HuH-7 (cell line): ENCODE measurements at places on chromosomes 11 and 22.
A peak's percentile ranks its signal among the peaks of the same experiment; 100 is the strongest.

DNA sequence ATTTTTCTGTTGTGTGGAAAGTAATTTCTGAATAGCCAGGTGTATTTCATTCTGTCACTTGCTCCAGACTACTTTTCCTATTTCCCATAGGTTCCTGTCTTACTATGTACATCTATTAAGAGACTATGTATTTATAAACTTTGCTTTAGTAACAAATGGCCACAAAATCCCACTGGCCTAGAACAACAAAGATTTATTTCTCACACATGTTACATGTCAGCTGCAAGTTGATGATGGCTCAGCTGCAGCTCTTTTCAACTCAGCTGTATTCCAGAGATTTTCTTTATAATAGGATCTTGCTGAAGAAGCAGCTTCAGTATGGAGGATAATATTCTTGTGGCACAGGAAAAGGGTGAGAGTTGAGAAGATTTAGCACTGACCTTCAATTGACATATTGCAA is 539.6 kb upstream of the LRRC4C start:
- DNase-seq = no peak

DNA sequence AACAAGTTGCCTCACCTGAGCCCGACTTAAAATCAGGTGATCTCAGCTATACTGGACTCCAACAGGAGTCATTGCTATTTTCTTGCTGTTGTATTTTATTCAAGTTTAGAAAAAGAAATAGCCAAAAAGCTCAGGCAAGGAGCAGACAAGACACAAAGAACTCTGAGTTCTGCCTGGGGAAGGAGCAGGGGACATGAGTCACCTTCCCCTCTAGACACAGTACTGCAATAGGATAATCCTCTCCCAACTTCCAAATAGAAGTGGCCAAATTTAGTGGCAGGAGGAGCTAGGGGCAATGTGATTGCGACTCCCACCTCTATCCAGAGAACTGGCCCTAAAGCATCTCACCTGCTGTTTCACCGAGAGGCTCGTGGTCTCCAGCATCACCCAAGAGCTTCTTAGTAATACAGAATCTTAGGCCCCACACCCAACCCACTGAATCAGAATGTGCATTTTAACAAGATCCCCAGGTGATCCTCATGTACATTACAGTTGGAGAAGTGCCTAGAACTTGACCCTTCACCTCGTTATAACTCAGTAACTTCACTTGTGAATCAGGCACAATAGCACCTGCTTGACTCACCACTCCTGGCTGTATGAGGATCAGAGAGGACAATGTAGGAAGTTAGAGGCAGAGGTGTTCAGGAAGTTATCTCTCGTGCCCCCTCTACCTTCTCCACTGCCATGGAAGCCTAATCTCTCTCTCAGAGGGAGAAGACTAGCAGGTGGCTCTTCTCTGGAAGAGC is 56.8 kb upstream of the FBXO3 start:
- no peak for DNase-seq

DNA sequence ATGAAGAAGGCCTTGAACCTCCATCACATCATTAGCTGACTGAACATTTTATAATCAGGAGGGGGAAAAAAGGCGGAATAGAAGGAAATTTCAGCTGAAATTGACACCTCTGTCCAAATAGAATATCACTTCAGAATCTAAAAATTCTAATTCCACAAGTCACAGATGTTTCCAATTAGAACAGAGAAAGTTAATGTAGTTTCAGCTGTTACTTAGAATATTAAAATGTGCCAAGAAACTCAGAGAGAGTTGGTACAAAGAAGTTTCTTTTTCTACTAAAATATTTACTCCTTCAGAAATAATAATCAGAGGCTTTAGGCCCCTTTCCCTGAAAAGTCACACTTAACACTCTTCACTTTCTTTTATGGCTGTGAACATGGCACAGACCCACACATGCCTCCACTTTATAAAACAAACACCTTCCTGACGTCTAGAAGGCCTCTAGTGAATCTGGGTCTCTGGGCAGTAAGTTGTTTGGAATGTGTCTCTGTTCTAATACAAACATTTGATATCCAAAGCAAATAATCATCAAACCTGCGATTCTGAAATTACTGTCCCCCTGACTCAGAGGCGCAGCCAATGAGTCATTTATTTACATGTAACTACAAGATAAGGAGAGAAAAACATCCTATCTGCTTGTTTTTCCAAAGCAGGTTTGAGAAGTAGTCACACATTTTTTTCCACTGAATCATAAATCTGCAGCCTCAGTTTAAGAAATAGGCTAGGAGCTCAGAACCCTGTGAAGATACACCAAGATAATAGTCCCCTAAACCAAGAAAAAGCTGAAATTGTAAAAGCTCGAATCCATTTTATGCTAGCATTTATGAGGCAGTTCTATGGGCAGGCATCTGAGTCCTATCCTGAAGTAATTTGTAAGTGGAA is 148.4 kb downstream of the ME3 start:
- DNase-seq = peak; percentile 27

- no peak for DNase-seq
Observed at GRCh38 chr11:128931668-128932067, 11.0 kb downstream of the TP53AIP1 start.
